ENCODE measurements at places on chromosomes 3 and 15.

DNA sequence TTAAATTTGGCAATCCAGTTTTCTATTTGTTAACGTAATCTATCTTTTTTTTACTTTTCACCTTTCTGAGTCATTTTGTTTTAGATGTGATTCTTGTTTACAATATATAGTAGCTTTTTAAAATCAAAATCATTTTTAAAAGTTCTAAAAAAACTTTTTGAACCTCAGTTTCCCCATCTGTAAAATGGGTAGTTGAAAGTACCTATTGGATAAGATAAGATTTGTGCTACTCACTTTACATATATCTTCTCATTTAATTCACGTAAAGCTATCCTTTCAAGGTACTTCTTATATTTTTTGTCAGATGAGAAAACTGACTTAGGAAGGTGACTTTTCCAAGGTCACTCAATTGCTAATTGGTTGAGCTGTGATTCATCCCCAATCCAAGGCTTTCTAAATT lies 153.2 kb downstream of the EEFSEC start:
- DNase-seq, result no peak

- no peak for DNase-seq
Observed at GRCh38 chr3:23575697-23576096, 230.1 kb upstream of the UBE2E1 start.

- DNase-seq, result peak; percentile 15
Observed at GRCh38 chr3:46845397-46845859, 17.8 kb downstream of the MYL3 start.

DNA sequence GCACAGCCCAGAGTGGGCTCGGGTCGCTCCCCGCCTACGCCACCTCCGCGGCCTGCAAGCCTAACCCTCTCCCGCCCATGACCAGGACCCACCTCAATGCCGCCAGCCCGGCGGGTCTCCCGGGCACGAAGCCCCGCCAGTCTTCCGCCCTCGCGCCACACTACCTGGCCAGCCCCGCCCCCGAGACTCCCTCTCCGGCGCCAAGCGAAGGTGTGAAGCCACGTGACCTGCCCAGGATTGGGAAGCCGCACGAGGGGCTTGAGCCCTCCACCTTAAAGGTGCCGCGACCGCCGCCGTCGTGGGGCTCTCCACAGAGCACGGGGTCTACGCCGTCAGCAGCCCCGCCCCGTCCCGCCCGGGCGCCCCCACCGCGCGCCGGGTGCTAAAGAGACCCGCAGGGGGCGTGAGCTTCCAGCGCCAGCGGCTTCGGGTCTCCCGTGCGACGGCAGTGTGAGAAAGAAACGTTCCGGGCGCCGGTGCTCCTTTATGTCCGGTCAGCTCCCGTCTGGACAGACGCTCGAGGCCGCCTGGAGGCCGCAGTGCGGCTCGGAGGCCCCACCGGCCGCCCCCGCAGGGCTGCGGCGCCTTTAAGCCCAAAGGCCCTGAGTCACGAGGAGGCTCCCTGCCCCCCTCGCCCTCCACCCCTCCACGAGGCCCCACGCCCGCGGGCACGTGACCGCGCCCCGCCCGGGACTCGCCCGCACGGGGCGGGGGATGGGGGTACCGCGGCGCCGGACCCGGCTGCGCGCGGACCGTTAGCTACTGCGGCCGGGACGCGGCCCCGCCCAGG lies at the start of gene CPEB1:
Gene CPEB1 (minus strand): TSS at position 319 of the 790 bp plus-strand sequence. CDS start 18,904 bp downstream, outside the sequence.
- no peak for DNase-seq

DNA sequence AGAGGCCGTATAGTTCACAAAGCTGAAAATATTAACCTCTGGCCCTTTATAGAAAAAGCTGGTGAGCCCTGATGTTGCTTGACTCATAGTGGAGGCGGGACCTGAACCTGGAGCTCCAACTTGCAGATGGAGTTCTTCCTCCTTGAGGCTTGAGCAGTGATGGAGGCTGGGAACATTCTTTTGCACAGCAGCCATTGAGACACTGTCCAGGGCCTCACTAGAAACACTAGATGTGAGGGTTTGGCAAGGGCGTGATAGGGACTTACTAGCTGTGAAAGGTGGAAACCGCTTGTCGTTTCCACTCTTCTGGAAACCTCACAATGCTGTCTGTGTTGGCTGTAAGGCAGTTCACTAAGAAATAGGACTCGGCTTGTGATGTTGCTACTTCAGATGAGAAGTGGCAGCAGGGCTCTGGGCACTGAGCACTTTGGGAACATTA lies 12.5 kb downstream of the SMAD6 start:
- no peak for DNase-seq

- no peak for DNase-seq
Observed at GRCh38 chr3:112550859-112551258, 10.9 kb downstream of the ATG3 start.

- no peak for DNase-seq
Observed at GRCh38 chr15:83956887-83957286, 278.7 kb upstream of the GOLGA6L4 start.

DNA sequence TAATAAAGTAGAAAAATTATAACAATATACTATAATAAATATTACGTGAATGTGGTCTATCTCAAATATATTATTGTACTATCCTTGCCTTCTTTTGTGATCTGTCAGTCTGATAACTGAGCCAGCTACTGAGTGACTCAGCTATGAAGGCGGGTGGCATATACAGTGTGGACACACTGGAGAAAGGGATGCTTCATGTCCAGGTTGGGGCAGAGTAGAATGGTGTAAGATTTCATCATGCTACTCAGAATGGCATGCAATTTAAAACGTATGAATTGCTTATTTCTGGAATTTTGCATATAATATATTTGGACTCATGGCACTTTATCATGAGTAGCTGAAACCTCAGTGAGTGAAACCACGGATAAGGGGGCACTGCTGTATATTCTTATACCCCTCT lies 172.9 kb upstream of the TBC1D5 start:
- no peak for DNase-seq

- peak; percentile 63 for DNase-seq
Observed at GRCh38 chr3:101925564-101925963, 76.2 kb downstream of the NFKBIZ start.

- no peak for DNase-seq
Observed at GRCh38 chr3:14343338-14344112, 58.9 kb upstream of the SLC6A6 start.

DNA sequence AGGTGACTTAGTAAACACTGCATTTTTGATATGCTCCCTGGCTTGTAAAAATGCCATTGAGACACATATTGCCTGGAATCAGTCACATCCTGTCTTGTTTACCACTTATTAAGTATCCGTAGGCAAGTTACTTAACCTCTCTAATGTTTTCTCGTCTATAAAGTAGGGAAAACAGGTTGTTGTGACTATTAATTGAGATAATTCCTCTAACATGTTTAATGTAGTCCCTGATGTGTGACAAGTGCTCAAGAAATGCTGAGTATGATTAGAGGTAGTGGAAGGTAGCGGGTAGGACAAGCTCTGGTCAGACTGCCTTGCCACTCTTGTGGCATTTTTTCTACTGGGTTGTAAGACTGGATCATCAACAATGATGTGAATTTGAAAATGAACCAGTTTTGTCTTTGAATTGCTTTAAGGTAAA lies 54.1 kb downstream of the NFKBIZ start:
- DNase-seq, result no peak

GRCh38 chr3:129045675-129046036 lies 14.9 kb upstream of the GP9 start:
- no peak for DNase-seq

DNA sequence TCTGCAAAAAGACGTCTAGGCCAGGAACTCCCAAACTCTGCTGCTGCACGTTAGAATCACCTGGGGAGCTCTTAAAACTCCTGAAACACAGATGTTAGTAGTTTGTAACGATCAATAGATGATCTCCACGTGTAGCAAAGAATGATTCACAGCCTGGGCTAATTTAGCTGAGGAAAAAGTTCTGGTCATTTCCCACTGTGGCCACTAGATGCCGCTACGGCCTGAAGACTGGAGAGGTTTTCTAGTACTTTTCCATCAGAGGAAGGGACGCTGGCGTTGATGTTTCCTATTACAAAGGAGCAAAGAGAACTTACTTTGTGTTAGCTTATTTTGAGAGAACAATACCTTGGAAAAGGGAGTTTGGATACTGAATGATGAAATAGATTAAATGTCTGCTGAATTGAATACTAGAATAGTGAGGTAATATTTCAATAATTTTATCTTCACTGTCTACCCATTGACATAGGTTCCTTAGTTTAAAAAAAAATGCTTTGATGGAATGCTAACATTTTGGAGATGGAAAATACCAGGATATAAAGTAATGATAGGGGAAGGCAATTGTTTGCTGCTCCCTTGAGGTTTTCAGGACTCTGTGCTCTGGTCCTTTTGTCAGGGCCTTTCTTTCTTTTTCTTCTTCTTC lies 159.1 kb downstream of the P3H2 start:
- DNase-seq, result peak; percentile 90

GRCh38 chr3:33007776-33008175 lies 56.3 kb downstream of the CCR4 start:
- no peak for DNase-seq

DNA sequence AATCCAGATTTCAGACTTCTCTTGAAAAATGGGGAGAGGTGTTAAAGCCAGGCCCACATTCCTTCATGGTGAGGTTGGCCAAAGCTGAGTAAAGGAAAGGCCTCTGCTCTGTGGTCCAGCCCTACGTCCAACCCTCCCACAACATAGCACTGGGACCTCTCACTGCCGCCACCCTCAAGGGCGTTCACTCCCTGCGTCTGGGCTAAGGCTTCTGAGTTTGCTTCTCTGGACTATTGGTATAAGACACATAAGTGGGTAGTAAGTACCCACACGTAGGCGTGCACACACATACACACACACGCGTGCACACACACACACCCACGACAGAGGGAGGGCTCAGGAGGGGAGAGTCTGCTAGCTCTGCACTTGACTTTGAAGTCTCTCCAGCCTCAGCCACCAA lies 80.2 kb upstream of the PXYLP1 start:
- DNase-seq, result no peak

DNA sequence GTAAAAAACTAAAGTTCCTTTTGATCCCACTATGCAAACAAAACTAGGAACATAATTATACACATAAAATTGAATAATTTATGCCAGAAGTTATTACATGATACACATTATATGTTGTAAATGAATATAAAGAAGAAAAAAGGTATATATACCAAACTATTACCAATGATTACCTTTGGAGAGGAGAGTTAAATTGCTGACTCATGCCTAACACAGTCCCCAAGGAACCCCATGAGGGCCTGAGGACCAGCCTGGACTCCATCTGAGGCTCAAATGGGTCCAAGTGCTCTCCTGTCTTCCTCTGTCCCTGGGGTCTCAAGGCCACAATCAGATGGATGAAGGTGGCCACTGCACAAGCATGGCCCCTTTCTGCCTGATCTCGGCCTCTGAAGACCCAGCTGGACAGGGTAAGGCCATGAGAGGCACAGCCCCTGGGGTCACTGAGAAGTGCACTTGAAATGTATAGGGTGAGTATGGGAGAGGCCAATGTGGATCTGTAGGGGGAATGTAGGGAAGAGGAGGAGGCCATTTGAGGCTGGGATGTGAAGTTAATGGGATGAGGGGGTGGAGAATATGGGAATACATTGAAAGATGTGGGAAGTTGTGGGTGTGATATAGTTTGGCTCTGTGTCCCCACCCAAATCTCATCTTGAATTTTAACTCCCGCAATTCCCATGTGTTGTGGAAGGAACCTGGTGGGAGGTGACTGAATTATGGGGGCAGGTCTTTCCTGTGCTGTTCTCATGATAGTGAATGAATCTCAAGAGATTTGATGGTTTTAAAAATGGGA lies 1.1 kb upstream of the IQCF1 start:
- no peak for DNase-seq

DNA sequence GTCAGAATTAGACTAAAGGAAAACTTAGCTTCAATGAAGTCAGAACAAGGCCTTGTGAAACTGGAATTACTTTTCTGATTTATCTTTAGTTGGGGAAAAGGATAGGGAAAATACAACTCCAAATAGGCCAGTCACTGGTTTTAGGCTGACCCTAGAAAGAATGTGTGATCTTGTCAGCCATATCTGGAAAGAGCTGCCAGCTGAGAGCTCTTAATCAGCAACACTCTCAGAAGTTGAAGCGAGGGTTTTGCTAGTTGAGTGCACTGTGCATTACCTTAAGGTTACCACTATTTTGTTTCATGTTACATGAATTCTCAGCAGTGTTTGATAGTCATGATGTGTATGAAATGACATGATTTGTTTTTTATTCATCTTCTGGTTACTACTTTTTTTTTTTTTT lies 905.3 kb upstream of the ALCAM start:
- DNase-seq, result no peak

DNA sequence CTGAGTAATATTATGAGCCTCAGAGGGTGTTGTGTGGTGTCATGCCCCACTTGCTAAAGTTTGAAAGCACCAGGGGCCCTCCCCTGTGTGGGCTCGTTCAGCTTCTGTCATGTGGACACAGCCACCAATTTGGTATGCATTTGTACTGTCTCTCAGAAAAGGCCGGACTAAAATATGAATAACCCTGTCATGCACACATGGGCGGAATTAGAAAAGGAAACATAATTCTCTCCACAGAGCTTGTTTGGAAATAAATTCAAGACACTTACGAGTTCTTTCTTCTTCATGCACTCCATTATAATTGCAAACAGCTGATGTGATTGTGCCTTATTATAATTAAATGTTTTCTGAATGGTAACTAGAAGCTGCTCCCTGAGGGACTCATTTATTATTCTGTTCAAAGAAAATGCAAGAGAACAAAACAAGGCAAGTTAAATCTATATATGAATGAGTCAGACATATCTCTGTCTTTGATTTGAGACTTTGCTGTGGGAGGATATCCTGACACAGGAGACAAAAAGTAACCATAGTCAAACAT lies 39.1 kb downstream of the TRPM1 start:
- no peak for DNase-seq

Data from T47D (cell line).